Transverse colon (tissue), 4 donors: ENCODE measurements at places on chromosomes 11 and 22. TPM values are rescaled to one million over a fixed set of nuclear protein-coding genes. Genes with fewer than 3 reads are reported as not detected.

GRCh38 chr11:3052109-3052479, 5.1 kb downstream of the CARS1 start:
- H3K27ac ChIP-seq = no peak overlapping the region
- no peaks in the 10 kb centered on the region for H3K27me3 ChIP-seq
- H3K4me3 ChIP-seq = no peak overlapping the region
- H3K36me3 ChIP-seq = no peaks in the 10 kb centered on the region

GRCh38 chr11:16133867-16134266, 222.5 kb downstream of the SOX6 start:
- H3K27ac ChIP-seq = no peak overlapping the region
- no peaks in the 10 kb centered on the region for H3K4me1 ChIP-seq
- no peaks in the 10 kb centered on the region for H3K27me3 ChIP-seq
- H3K36me3 ChIP-seq = no peaks in the 10 kb centered on the region

DNA sequence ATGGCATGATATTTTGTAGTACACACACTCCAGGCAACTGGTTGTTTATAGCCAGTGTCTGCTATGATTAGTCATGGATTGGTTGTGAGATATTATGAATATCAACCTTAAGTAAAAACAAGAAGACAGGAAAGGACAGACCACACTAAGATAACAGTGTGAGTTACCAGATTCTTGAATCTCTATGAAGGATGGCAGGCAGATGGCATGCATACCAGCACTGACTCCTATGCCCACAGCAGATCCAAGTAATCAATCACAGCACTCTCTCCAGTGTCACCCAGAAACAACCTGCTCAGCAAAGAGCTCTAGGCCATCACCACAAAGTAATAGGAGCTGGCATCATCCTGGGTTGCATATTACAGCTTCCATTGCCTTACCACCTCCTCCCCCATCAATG, 116.6 kb downstream of the GALNT18 start:
- no peaks in the 10 kb centered on the region for H3K27me3 ChIP-seq
- H3K27ac ChIP-seq = no peak overlapping the region
- H3K36me3 ChIP-seq = no peaks in the 10 kb centered on the region

SAA1 gene
- total RNA-seq = 6.0 TPM

DNA sequence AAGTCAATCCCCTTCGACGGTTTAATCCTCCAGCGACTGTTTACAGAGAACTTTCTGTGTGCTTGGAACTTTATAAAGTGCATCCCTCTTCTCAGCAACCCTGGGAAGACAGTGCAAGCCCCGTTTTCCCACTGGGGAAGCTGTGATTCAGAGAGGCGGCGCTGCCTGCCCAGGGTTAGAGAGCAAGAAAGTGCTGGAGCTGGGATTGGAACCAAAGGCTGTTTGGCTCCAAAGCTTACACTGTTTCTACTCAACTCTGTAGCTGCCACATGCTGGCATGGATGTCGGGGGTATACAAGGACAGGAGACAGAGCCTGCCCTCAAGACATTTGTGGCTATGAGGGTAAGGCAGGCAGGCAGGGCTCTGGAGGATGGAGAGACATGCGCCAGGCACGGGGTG, 13.0 kb downstream of the FBLN1 start:
- no peaks in the 10 kb centered on the region for H3K36me3 ChIP-seq
- peaks cover 27% of the 10 kb centered on the region for H3K4me1 ChIP-seq
- no peak for DNase-seq
- H3K27me3 ChIP-seq = no peaks in the 10 kb centered on the region

KCNJ5 gene
- 17.1 TPM for total RNA-seq

DNA sequence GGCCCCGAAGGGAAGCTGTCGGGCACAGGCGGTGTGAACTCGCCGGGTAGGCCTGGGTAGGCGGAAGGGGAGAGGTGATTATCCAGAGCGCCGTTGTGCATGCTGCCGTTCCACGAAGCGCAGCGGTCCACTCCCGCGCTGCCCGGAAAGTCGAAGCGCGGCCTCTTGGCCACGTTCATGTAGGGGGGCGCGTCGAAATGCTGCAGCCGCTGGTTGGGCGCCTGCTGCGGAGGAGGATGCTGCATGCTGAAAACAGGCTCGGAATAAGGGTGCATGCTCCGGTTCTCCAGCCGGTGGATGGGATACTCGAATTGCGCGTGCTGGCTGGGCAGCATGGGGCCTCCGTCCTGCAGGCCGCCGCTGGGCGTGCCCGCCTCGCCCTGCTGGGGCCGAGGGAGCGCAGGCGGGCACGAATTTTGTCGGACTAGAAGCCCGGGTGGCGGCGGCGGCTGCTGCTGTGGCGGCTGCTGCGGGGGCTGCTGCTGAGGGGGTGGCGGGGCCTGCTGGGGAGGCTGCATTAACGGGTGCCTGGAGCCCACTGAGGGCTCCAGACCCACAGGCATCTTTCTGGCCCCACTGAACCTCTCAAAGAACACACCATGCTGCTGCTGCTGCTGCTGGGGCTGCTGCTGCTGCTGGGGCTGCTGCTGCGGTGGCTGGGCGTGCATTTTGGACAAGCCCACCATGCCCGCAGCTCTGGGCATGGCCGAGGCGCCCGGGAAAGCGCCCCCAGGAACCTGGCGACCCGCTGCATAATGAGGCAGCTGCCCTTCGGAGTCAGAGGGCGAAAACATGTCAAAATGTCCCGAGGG, 2.3 kb downstream of the MN1 start:
- peak overlapping the region; percentile 85 for H3K27ac ChIP-seq
- no peak overlapping the region for H3K4me3 ChIP-seq
- H3K27me3 ChIP-seq = peaks cover 76% of the 10 kb centered on the region
- H3K4me1 ChIP-seq = peaks cover 34% of the 10 kb centered on the region
- no peaks in the 10 kb centered on the region for H3K36me3 ChIP-seq

ASCL2 gene
- total RNA-seq = not detected

GRCh38 chr22:21632931-21633330, 371 bp downstream of the CCDC116 start:
- peaks cover 12% of the 10 kb centered on the region for H3K4me1 ChIP-seq
- H3K4me3 ChIP-seq = no peak overlapping the region
- DNase-seq = no peak

DNA sequence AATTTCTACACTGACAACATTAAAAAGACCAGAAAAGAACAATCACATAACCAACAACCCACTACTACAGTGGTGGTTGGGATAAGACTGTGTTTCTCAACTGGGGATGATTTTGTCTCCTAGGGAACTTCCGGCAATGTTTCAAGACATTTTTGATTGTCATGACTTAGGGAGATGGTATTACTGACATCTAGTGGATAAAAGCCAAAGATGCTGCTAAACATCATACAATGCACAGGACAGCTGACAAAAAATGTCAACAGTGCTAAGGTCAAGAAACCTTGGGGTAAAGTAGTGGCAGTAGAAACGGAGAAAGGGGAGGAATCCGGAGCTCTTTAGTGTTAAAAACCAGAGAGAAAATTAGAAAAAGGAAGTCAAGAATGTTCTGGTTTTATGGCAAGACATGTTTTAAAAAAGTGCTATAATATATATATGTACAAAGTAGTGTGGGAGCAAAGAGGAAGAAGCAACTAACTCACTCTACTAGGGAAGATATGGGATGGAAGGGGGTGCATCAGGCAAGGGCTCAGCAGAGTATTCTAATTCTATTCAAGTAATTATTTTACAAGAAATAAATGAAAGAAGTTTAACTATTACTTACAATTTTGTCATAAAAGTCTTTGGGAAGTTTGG, 37.2 kb downstream of the CKAP5 start:
- peaks cover 31% of the 10 kb centered on the region for H3K36me3 ChIP-seq
- no peak overlapping the region for H3K4me3 ChIP-seq
- no peak for DNase-seq
- H3K4me1 ChIP-seq = no peaks in the 10 kb centered on the region

- H3K27me3 ChIP-seq = peaks cover 7% of the 10 kb centered on the region
- no peaks in the 10 kb centered on the region for H3K36me3 ChIP-seq
- H3K27ac ChIP-seq = no peak overlapping the region
- DNase-seq = no peak
Measured at GRCh38 chr11:20584093-20584774, 15.2 kb upstream of the SLC6A5 start.

DNA sequence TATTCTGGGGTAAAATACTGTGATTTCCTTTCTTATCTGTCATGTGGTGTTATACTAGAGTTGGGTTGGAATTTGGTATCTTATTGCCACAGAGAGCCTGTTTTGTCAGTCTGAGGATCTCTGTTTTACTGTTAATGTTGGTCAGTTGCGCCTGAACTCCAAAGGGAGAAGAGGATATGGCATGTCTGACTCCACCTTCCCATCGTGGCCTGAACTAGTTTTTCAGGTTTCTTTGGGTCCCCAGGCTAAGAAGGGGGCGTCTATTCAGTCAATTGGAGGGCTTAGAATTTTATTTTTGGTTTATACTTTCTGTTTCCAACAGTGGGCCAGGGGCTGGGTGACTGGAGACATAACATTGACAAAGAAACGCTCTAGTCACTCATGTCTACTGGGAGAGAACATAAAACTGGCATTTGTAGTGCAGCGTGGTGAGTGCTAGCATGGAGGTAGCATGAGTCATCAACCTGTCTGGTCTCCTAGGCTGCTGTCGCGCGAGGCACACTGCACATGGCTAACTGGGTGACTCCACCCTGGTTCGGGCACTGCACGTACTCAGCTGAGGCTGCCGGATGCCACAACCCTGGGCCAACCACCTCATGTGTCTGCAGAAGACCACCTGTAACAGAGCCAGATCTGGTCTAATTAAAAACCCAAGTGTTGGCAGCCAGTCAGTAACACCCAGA, 120.1 kb upstream of the OR9Q1 start:
- H3K4me1 ChIP-seq = peaks cover 13% of the 10 kb centered on the region
- no peak overlapping the region for H3K4me3 ChIP-seq
- H3K36me3 ChIP-seq = no peaks in the 10 kb centered on the region
- no peaks in the 10 kb centered on the region for H3K27me3 ChIP-seq
- DNase-seq = peak; percentile 80

- no peak overlapping the region for H3K4me3 ChIP-seq
- no peak overlapping the region for H3K27ac ChIP-seq
- no peak for DNase-seq
- H3K27me3 ChIP-seq = peaks cover 27% of the 10 kb centered on the region
- no peaks in the 10 kb centered on the region for H3K36me3 ChIP-seq
- H3K4me1 ChIP-seq = no peaks in the 10 kb centered on the region
Measured at GRCh38 chr11:120577041-120577440, 65.5 kb downstream of the GRIK4 start.

OR52N4 gene
- total RNA-seq = not detected

C11orf42 gene
- not detected for total RNA-seq

GRCh38 chr11:129989149-129989813, 13.4 kb downstream of the PRDM10 start:
- peak overlapping the region; percentile 27 for H3K27ac ChIP-seq
- DNase-seq = no peak
- H3K4me3 ChIP-seq = no peak overlapping the region
- H3K4me1 ChIP-seq = peaks cover 10% of the 10 kb centered on the region
- no peaks in the 10 kb centered on the region for H3K36me3 ChIP-seq

DNA sequence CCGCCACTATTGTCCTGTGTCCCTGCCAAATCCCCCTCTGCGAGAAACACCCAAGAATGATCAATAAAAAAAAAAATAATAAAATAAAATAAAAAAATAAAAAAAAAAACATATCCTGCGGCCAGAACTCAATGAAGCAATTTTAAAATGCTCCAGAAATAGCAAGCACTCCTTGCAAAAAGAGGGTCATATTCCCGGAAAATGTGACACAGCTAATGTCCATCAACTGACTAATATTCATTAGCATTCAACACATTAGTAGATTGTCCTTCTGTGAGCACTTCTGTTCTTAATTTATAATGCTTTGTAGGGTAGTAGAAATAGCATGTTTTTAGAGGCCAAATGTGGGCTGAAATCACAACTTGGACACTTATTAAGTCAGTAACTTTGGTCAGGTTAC, 252.3 kb upstream of the SESN3 start:
- no peaks in the 10 kb centered on the region for H3K4me1 ChIP-seq
- no peak overlapping the region for H3K27ac ChIP-seq
- no peaks in the 10 kb centered on the region for H3K36me3 ChIP-seq
